ENCODE measurements at places on chromosomes 2 and 18. TPM values are rescaled to one million over a fixed set of nuclear protein-coding genes. Genes with fewer than 3 reads are reported as not detected.
A peak's percentile ranks its signal among the peaks of the same experiment; 100 is the strongest.

Gene OTOS
- not detected for total RNA-seq

Gene ELP2
- total RNA-seq, result 61.4 TPM

Gene STARD6
- total RNA-seq, result not detected

Gene COLEC12
- 32.9 TPM for total RNA-seq

Gene DYNAP
- not detected for total RNA-seq

Gene C2orf15
- total RNA-seq, result 4.0 TPM

Gene ATOH8
- total RNA-seq, result 24.7 TPM

Gene SIX2
- total RNA-seq, result 0.29 TPM

Gene GLI2
- 8.5 TPM for total RNA-seq

Gene TRIM43
- total RNA-seq, result not detected

Gene PIEZO2
- 40.3 TPM for total RNA-seq

Gene REG3A
- not detected for total RNA-seq

DNA sequence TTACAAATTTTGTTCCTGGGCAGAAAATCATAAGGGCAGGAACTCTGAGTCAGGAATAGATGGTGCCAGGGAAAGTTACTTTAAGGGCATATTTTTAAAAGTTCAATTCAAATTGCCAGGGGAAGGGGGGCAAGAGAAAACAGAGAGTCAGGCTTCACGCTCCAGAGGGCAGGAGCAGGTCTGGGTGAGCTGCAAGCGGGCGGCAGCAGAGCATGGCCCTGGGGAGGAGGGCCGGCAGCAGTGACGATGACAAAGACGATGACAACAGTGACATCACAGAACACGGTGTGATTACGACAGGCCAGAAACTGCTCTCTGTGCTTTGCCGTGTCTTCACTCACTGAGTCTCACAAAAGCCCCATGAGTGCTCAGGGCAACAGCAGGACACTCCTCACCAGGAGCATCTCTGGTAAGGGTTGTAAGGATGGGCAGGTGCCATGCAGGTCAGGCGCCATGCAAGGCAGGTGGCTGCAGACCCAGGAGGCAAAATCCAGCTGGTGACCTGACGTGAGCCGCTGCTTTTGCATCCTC lies 23.3 kb downstream of the CHST10 start:
- no peak for DNase-seq
- no peaks in the 10 kb centered on the region for H3K4me1 ChIP-seq
- H3K27ac ChIP-seq, result no peak overlapping the region
- peaks cover 39% of the 10 kb centered on the region for H3K36me3 ChIP-seq

GRCh38 chr2:213644926-213645325 lies 360.7 kb downstream of the SPAG16 start:
- no peak for DNase-seq
- H3K4me1 ChIP-seq, result no peaks in the 10 kb centered on the region
- H3K27ac ChIP-seq, result no peak overlapping the region
- H3K4me3 ChIP-seq, result no peak overlapping the region
- no peaks in the 10 kb centered on the region for H3K27me3 ChIP-seq

GRCh38 chr2:212097001-212097400 lies 441.6 kb downstream of the ERBB4 start:
- H3K27ac ChIP-seq, result no peak overlapping the region
- no peak overlapping the region for H3K4me3 ChIP-seq
- H3K4me1 ChIP-seq, result no peaks in the 10 kb centered on the region
- no peaks in the 10 kb centered on the region for H3K36me3 ChIP-seq
- DNase-seq, result no peak

- DNase-seq, result no peak
- no peak overlapping the region for H3K27ac ChIP-seq
- no peak overlapping the region for H3K4me3 ChIP-seq
- no peaks in the 10 kb centered on the region for H3K36me3 ChIP-seq
These were observed 73.5 kb upstream of the SPTBN1 start for GRCh38 chr2:54382601-54383000.

GRCh38 chr18:2971741-2972552 lies 41.0 kb downstream of the LPIN2 start:
- no peak for DNase-seq
- no peaks in the 10 kb centered on the region for H3K27me3 ChIP-seq
- H3K4me1 ChIP-seq, result peaks cover 19% of the 10 kb centered on the region
- peak overlapping the region; percentile 78 for H3K27ac ChIP-seq
- peak overlapping the region; percentile 1 for H3K4me3 ChIP-seq

DNA sequence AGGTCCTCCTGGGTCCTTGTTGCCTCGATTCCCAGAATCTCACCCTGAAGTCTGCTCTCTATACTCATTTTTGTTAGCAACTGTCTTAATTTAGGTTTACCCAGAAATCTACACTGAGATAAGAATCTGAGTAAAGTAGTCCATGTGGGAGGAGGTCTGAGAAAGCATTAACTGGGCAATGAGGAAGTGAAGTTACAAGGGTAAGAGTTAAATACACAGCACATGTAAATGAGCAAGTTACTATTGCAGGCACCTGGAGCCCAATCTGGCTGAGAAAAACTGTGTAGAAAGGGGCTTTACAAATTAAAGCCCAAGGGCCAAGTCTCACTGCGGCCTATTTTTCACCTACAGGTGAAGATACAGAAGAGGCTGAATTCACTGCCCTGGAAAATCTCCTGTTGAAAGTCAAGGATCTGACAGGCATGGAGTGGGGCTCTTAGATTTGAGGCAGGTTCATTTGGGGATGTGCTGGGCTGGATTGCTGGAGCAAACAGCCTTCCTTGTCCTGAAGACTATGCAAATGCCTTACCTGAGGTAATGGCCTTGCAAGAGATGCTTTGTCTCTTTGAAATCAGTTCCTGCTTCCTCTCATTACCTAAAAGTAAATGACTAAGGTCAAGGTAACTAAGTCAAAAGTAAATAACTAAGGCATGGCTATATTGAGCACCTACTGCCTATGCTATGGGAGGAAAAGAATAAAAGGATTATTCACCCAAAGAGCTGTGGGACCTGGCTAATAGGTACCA lies 84.4 kb upstream of the DYNAP start:
- no peaks in the 10 kb centered on the region for H3K27me3 ChIP-seq
- H3K36me3 ChIP-seq, result no peaks in the 10 kb centered on the region
- no peak overlapping the region for H3K4me3 ChIP-seq
- DNase-seq, result no peak
- no peaks in the 10 kb centered on the region for H3K4me1 ChIP-seq
- H3K27ac ChIP-seq, result no peak overlapping the region

DNA sequence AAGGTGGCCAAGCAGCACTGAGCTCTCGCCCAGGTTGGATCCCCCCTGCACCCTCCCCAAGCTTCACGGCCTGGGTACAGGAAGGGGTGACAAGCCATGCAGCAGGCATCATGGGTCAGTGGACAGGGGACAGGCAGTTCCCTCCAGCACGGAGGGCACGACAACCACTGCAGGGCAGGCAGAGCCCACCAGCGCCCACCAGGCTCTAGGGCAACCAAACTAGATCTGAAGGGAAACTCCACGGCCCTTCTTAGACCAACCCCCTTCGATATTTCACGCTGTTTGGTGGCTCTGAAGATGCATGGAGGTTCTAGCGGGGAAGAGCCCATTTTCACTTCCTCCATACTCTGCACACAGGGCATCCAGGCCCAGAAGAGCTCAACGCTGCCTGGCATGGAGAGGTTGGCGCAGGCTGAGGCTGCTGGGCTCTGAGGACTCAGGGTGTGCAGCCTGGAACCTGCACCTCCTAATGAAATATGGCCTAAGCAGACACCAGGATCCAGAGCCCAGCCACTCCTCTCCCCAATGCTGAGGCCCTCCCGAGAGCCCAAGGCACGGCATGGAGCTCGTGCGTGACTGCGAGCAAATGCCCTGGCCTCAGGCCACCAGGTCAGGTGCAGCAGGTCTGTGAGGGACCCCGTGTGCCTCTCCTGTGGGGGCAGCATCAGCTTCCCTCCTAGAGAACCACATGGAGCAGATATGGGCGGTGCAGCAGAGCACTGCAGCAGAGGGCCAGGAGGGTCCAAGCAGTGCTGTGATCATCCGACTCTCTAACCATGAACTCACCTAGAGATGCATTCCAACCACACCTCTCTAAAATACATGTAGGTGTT lies 8.7 kb upstream of the MTERF4 start:
- H3K4me3 ChIP-seq, result no peak overlapping the region
- no peak for DNase-seq
- H3K36me3 ChIP-seq, result no peaks in the 10 kb centered on the region
- no peaks in the 10 kb centered on the region for H3K4me1 ChIP-seq
- no peaks in the 10 kb centered on the region for H3K27me3 ChIP-seq

GRCh38 chr2:240213226-240213475 lies 72.7 kb upstream of the OTOS start:
- DNase-seq, result no peak
- H3K4me1 ChIP-seq, result no peaks in the 10 kb centered on the region
- H3K27me3 ChIP-seq, result peaks cover 6% of the 10 kb centered on the region
- H3K27ac ChIP-seq, result no peak overlapping the region

GRCh38 chr18:66558773-66559172 lies 45.1 kb downstream of the CDH19 start:
- no peaks in the 10 kb centered on the region for H3K4me1 ChIP-seq
- H3K36me3 ChIP-seq, result no peaks in the 10 kb centered on the region
- H3K27ac ChIP-seq, result no peak overlapping the region
- DNase-seq, result no peak
- no peak overlapping the region for H3K4me3 ChIP-seq

- peak; percentile 76 for DNase-seq
- no peak overlapping the region for H3K4me3 ChIP-seq
- no peak overlapping the region for H3K27ac ChIP-seq
- no peaks in the 10 kb centered on the region for H3K36me3 ChIP-seq
These were observed 239.7 kb upstream of the RASGRP3 start for GRCh38 chr2:33236482-33237385.

- no peak overlapping the region for H3K4me3 ChIP-seq
- H3K27me3 ChIP-seq, result no peaks in the 10 kb centered on the region
- no peaks in the 10 kb centered on the region for H3K4me1 ChIP-seq
- DNase-seq, result no peak
These were observed 14.7 kb upstream of the ASNSD1 start for GRCh38 chr2:189646521-189646920.

DNA sequence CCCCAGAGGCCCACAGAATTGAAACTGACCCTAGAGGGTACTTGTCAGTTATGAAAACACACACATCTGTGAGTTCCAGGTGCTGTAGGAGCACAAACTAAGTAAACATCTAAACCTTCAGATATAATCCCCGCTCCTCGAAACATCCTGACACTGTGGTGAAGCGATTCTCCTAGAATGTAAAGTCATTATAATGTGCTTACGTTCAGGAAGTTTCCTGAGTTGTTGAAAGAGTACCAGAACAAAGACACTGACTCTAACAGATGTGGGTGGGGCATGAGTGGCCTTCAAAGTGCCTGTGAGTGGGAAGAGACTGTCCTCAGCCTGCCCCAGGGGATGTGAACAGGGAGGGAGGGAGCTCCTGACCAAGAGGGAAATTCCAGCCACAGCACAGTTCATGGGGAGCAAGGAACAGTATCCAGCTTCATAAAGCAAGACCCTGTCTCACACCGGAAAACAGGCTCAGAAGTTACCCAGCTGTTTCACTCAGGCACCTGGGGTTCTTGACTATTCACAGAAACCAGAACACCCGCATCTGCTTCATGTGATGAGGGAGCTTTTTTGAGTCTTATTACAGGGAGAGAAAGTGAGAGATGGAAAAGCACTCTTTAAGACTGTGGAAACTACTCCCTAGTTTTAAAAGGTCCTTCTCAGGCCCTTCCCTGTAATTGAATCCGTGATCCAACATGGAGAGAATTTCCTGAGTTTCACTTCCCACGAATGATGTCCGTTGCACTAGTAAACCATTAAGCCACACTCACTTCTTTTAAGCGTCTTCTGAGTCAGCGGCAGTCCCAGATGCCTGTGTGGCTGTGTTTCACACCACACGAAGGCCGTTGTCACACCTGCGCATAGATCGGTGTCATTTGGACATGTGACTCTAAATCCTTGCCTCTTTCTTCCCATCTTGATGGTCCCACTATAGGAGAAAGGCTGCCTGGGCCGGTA lies 88.6 kb upstream of the EML6 start:
- peaks cover 60% of the 10 kb centered on the region for H3K4me1 ChIP-seq
- H3K4me3 ChIP-seq, result no peak overlapping the region
- no peaks in the 10 kb centered on the region for H3K27me3 ChIP-seq
- peak overlapping the region; percentile 73 for H3K27ac ChIP-seq

DNA sequence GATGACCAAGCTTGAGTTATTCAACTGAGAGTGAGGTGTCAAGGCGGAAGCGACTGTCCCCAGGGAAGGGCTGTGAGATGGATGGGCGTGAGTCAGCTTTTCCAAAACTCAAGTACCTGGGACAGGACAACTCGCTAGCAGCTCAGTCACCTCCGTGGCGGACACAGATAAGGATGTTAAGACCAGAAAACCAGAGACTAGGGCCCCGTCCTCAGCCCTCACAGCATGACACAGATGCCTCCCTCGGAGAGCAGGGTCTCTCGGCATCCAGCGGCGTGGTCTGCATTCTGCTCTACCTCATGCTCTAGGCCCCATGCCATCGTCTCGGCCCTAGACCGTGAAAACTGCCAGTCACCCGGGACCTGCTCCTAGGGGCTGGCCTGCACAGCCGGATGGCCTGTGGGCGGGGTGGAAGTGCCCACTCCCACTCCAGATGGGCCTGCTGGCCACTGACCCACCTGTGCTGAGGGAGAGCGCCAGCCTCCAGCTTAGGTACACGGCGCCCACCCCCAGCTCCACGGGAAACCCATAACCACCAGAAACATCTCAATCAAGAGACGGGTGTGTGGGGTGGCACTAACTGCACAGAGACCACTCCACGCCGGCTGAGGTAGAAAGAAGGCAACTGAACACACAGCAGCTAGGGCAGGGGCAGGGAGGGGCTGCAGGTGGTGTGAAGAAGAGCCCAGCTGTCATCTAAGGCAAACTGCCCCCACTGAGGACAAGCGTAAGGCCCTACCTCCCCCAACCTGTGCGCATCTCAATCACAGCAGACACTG lies 39.8 kb downstream of the ANO7 start:
- peaks cover 10% of the 10 kb centered on the region for H3K4me1 ChIP-seq
- H3K27ac ChIP-seq, result no peak overlapping the region
- H3K36me3 ChIP-seq, result peaks cover 83% of the 10 kb centered on the region
- no peak overlapping the region for H3K4me3 ChIP-seq

- no peak overlapping the region for H3K4me3 ChIP-seq
- H3K36me3 ChIP-seq, result no peaks in the 10 kb centered on the region
- DNase-seq, result no peak
- H3K27ac ChIP-seq, result no peak overlapping the region
- no peaks in the 10 kb centered on the region for H3K27me3 ChIP-seq
These were observed 175.3 kb downstream of the INHBB start for GRCh38 chr2:120520929-120521912.

- H3K27me3 ChIP-seq, result no peaks in the 10 kb centered on the region
- H3K4me3 ChIP-seq, result no peak overlapping the region
- no peaks in the 10 kb centered on the region for H3K4me1 ChIP-seq
- H3K36me3 ChIP-seq, result no peaks in the 10 kb centered on the region
These were observed 289.8 kb upstream of the UBE2E3 start for GRCh38 chr2:180690611-180691010.

GRCh38 chr18:13577091-13577697 lies 149.2 kb downstream of the FAM210A start:
- no peak overlapping the region for H3K4me3 ChIP-seq
- H3K4me1 ChIP-seq, result no peaks in the 10 kb centered on the region
- peak overlapping the region; percentile 47 for H3K27ac ChIP-seq
